ENCODE measurements at places on chromosomes 4 and X.

DNA sequence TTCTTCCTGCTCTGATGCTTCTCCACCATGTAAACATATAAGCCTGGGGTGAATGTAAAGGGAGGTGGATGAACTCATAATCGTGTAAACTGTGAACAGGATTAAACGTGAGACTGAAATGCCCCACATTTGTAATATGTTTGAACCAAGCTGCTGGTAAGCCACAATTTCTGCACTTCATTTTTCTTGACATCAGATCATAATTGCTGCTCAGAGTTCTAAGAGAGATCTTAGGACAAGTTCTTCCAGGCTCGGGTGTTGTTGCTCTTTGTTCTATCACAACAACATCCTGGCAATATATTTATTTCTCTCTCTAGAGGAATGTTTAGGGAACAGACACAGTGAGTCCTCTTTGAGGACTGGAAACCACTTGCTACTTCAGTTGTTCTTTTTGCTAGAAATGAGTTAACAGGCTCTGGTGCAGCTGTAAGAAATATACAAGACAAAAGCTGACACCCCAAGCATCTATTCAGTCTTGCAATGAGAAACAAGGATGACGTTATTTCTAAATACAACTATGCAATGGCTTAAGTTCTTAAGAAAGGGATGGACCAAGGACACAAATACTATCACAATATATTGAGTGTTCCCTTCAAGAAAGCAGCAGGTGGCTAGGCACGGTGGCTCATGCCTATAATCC is 59.6 kb downstream of the LNX1 start:
- DNase-seq, result no peak

- DNase-seq, result no peak
These were observed 4.2 kb downstream of the TCEAL6 start for GRCh38 chrX:102138064-102138463.

DNA sequence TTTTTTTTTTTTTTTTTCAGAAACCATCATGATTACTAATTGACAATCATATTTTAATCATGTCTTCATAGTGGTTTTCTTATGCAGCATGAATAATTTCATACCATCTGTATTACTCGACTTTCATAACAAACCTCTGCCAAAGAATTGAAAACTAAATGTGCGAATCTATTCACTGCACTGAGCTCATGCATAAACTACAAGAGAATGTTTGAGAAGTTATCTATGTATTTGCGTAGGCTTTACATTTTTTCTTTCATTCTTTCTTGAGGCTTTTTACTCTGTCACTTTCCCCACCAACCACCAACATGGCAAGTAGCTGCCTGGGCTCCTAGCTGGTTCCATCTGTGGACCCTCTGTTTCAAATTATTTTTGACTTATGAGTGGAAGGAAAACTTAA is 1761.0 kb downstream of the STIM2 start:
- DNase-seq, result no peak

DNA sequence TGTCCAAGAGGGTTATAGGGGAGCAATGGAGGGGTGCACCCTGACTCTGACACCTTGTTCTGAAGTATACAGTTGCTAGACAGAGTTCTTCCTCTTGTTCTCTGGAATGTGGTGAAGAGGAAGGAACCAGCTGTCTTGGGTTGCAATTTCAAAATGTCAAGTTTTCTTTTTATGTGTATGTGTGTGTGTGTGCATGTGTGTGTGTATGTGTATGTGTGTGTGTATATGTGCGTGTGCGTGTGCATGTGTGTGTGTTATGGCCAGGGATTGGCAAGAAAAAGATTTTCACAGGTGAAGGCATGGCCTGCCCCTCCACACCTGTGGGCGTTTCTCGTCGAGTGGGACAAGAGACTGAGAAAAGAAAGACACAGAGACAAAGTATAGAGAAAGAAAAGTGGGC is 81.6 kb upstream of the ADGRA3 start:
- no peak for DNase-seq

GRCh38 chrX:132217203-132218073 is 1.8 kb downstream of the RAP2C start:
- DNase-seq, result peak; percentile 86

All from left hindlimb (tissue), 1 donor.